Activated CD4-positive, alpha-beta T cell treated with anti-CD3 and anti-CD28 coated beads for 4 hours (primary cell): ENCODE measurements at places on chromosomes 3 and 15.

DNA sequence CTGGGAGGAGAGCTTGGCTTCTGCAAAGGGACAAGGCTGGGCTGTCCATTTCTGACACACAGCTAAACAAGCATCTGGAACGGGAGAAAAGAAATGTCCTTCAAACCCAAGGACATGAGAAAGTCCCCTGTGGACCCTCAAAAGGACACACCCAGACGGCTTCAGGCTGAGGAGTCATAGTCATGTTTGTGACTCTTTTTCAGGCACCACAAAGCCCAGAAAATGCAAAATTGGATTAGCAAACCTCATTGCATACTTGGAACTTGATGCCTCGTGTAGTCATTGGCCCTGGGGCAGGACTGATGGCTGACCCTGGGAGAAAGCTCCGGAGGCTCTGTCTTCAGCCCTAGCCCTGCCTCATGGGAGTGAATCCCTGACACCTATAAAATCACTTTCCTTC, 21.5 kb downstream of the FAM174B start:
- no peak for DNase-seq

DNA sequence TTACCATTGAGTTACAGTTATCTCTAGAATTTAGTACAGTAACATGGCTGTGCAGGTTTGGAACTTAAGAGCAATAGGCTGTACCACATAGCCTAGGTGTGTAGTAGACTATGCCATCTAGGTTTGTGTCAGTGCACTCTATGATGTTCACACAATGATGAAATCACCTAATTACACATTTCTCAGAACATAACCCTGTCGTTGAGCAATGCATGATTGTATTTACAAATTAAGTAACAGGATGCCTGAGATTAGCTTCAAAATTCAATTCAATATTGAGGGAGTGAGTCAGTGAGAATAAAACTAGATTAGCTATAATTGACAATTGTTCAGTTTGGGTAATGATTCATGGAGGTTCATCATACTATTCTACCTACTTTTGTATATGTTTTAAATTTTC, 633.8 kb downstream of the IGSF11 start:
- no peak for DNase-seq

DNA sequence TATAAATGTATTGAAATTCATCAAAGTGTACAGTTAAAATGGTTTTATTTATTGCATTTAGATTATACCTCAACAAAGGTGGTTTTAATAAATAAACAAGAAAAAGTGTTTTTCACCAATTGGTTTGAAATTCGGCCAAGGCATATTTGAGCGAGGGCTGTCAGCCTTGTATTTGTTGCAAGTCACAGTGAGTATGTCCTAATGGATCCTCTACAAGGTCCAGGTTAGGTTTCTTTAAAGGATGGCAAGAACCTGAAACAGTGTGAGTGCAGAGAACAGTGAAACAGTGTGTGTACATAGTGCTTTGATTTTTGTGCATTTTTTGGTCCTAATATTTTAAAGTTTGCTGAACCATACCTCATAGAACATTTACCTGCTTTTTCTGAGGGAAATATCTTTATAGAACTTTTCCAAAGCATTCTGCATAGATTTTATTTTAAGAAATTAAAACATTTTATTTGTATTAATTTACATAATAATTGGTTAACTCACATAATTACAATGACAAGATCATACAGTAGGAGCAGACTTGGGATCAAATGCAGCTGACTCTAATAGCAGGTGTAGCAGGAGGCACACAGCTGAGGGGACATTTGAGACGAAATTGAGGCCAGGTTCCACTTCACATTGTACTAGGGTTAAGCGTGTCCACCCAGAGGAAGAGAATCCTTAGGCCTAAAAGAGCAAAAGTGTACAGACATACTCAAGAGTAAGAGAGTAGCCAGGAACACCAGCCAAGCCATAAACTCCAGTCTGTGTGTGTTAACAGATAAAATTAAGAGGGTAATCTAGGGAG, 428.8 kb upstream of the TPRG1 start:
- DNase-seq: no peak

DNA sequence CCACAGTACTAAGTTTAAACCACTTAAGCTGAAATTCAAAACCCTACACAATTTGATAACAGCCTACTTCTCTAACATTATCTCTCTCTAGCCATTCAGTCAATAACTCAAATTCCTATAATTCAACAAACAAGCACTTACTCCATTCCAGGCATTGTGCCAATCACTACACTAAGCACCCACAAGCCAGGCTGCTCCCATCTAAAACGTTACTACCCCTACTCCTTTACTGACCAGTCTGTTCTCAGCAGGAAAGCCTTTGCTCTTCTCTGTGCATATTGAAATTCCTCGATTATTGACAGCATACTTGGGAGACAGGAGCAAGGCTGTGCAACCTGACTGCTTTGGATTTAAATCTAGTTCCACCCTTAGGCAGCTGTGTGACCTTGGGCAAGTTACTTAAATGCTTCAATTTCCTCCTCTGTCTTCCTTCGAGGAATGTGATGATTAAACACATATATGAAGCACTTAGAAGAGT, 177.2 kb upstream of the THBS1 start:
- no peak for DNase-seq

- no peak for DNase-seq
Measured at GRCh38 chr15:22872936-22873701, 34.7 kb downstream of the NIPA2 start.

DNA sequence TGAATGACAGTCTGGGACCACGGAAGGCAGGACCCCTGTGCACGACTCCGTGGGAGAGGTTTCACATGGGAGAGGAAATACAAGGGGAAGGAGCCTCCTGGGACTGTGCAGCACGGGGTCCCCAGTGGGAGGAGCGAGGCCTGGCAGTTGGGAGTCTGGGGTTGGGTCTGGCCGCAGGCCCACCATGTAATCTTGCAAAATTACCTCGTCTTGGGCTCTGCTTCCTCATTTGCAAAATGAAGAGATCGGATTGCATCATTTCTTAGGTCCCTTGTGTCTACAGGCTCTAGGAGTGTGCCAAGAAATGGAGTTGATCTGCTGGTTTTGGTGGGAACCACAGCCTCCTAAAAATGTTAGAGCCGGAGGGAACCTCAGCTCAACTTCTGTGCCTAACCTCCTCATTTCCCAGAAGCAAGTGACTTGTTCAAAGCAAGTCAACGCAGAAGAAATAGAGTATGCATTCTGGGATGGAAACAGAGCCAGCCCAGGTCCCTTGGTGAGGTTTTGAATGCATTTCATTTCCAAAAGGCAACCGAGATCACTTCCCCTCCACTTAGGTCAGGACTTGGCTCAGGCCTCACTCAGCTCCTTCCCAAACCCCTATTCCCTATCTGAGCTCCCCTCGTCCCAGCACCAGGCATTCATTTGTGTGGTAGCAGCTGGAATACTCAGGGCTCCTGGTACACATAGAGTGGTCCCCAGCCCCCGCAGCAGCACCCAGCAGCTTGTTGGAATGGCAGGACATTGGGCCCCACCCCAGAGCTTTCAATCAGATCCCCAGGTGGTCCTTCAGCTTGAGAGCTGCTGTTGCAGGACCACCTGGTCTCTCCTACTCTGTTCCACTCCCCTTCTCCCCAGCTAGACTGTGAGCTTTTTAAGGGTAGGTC, 267.7 kb downstream of the XXYLT1 start:
- no peak for DNase-seq

DNA sequence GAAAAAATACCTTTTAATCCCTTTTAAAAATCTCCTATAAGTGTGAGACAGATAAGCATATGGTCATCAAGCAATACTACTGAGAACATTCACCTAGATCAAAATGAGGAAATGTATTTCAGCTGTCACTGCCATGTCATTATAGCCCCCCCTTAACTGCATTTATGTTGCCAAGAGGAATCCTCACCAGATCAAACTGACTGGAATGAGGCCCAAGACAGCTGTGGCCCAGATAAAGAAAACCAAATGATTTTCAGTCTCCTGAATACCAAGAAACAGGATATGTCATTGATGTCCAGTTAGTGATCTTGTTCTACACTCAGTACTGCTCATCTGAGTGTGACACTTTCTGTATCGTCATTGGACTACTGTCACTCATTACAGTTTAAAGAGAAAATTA, 35.1 kb upstream of the CPB1 start:
- DNase-seq: no peak

DNA sequence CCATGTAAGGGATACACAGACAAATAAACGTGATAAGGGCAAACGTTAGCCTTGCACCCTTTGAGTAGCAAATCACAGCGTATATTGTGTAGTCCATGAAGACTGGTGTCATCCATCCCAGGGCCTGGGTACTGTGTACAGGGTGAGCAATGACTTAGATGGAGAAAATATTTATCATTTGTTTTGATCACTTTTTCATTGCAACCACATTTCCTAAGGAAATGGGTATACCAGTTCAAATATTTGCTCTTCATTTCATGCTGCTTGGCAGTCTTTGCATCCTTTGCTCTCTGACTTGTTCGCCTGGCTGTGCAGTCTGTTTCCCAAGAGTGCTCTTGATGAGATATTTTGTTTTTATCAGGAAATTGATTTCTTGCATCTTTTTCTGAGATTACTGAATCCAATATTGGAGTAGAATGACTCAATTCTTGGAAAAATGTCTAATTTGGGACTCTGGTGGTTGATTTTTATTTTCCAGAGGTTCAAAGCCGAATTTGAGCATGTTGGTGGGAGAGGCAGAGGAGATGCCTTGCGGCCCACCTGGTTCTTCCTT, 424.6 kb upstream of the SEMA6D start:
- no peak for DNase-seq

DNA sequence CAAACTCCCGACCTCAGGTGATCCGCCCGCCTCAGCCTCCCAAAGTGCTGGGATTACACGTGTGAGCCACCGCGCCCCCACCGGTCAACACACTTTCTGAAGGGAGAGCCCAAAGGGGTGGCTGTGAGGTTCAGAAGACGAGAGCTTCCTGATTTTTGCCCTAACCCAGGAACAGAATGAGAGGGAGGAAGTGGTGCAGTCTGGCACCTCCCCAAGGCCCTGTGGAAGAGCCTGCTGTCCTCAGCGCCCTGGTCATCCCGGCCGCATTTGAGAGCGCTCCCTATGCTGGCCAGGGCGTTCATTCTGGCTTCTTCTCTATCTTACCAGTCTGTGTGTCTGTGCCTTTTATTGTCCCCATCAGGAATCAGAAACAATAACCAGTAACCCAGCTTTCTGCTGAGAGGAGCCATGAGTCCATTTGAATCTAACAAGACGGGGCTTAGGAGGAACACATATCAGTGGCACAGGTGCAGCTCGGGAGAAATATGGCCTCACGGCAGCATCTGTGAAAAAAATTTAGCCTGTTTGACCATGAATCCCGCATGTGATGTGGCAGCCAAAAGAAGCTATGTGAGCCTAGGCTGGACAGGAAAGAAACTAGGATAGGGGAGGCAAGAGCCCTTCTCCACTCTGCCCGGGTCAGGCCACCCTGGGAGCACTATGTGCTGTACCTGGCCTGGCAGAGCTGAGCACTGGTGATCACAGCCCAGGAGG, 12.9 kb downstream of the BDH1 start:
- no peak for DNase-seq

DNA sequence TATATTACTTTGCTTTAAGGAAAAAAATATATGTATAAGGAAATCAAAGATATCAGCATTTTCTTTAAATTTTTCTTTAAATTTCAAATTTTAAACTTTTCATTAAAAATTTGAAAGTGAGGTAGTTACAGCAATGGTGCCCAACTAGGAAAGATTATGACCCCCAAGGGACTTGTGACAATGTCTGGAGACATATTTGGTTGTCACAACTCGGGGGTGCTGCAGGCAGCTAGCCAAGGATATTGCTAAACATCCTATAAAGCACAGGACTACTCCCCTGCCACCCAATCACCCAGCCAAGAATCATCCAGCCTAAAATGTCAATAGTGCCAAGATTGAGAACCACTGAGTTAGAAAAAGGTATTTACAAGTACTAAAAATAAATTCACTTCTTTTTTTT, 57.3 kb downstream of the SLC4A7 start:
- DNase-seq: no peak

DNA sequence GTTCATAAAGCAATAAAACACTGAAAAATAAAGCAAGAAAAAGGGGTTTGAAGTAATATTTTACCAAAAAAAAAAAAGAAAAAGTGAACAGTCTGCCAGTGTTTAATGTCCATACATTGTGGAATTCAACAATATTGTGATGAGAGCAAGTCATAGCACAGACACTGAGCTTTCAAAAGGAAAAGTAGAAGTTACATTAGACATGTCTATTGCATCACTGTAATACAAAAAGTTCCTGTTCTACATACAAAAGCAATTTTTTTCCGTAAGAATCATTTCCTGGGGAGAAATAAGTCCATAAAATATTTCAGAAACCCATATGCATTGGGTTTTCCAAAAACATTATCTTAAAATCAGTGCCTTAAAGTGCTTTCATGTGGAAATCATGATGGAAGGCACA, 11.8 kb upstream of the HDC start:
- no peak for DNase-seq

DNA sequence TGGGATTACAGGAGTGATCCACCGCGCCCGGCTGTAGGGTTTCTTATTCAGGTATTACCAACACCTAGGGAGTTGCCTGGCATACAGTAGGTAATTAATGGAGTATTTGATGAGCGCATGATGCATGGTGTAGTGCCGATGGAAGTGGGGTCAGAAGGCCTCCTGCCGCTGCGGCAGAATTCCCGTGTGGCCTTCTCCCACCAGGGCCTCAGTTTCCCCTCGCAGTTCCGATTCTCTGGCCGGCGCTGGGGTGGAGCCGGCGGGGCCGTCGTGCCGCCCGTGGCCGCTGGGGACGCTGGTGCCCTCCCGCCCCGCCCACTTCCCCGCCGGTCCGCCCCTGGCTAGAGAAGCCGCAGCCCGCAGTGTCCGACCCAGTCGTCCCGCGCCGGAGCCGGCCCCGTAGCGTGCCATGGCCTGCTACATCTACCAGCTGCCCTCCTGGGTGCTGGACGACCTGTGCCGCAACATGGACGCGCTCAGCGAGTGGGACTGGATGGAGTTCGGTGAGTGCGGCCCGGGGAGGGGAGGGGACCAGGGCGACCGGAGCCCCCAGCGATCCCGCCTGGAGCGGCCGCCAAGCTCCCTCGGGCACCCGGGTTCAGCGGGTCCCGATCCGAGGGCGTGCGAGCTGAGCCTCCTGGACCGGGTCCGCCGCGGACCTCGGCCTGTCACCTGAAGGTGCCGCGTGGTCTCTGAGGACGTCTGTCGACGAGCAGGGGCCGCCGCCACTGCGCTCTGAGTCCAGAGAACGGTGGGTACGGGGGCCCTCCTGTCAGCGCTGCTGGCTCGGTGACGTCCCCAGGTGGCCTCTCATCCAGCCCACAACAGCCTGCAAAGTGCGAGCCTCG, at the start of gene IRAK2:
IRAK2 (plus strand) TSS at position 374 of the 848 bp plus-strand sequence; CDS start at position 410, 36 bp downstream.
- DNase-seq: peak; percentile 60

- DNase-seq: no peak
Measured at GRCh38 chr3:192824313-192824712, 93.3 kb downstream of the MB21D2 start.
